ENCODE measurements at places on chromosomes 5 and 9.

DNA sequence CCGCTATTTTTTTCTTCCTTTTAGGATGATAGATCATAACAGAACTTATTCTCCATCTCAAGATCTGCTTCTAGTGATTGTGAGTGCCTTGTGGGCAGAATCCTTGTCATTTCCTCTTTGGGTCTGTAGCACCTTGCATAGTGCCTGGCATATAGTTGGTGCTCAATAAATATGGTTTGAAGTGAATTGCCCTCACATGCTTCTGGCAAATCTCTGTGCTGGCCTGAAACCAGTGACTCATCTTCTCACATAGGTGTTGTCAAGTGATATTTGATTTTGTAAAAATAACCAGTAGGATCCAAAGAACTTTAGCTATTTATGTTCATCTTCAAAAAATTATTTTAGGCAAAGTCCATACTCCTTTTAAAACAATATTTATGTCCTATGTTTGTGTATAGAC is 86.7 kb downstream of the GABRG2 start:
- no peak for DNase-seq

DNA sequence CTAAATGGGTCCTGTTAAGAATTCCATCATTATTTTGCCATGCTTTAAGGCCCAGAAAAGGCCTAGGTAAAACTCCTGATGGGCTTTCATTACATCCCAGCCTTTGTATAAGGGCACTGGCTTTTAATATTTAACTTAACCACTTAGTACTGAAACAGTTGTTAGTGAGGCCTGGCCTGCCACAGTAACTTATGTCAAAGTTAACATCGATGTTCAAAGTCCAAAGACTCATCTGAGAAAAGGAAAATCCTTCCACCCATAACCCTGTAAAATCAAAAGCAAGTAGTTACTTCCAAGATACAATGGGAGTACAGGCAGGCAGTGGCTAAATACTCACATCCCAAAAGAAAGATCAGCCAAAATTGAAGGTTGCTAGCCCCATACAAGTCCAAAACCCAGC is 15.0 kb upstream of the UGT3A1 start:
- no peak for DNase-seq

GRCh38 chr5:125489146-125489545 is 742.7 kb upstream of the ZNF608 start:
- no peak for DNase-seq

- no peak for DNase-seq
Observed at GRCh38 chr5:83964271-83964670, 243.6 kb upstream of the HAPLN1 start.

DNA sequence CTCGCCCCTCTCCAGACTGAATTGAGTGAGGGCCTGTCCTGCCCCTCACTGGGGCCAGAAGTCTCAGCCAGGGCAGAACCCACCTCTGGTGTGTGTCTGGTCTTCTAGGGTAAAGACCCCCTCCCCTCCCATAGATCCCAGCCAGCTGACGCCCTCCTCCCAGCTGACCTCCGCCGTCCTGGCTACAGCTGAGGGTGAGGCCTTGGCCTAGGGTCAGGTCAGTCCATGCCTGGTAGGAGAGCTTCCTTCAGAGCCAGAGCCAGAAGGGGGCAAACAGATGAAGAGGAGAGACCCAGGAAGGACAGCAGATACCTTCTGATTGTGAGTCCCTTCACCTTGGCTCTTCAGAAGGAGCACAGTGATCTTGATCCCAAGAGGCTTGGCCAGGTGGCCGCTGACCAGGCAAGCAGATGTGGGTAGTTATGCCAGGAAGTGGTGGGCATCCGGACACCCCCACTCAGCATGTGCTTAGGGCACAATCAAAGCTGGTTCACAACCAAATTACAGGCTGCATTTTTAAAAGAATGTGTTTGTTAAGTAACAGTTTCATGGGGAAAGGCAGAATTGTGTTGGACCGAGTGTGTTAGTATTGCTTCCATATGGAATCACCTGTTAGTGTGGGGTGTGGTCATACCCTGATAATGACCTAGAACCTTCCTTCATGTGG is 29.9 kb downstream of the JADE2 start:
- DNase-seq = no peak

- no peak for DNase-seq
Observed at GRCh38 chr9:126383406-126384046, 56.9 kb downstream of the MVB12B start.

- no peak for DNase-seq
Observed at GRCh38 chr5:113427871-113428574, 6.8 kb downstream of the TSSK1B start.

DNA sequence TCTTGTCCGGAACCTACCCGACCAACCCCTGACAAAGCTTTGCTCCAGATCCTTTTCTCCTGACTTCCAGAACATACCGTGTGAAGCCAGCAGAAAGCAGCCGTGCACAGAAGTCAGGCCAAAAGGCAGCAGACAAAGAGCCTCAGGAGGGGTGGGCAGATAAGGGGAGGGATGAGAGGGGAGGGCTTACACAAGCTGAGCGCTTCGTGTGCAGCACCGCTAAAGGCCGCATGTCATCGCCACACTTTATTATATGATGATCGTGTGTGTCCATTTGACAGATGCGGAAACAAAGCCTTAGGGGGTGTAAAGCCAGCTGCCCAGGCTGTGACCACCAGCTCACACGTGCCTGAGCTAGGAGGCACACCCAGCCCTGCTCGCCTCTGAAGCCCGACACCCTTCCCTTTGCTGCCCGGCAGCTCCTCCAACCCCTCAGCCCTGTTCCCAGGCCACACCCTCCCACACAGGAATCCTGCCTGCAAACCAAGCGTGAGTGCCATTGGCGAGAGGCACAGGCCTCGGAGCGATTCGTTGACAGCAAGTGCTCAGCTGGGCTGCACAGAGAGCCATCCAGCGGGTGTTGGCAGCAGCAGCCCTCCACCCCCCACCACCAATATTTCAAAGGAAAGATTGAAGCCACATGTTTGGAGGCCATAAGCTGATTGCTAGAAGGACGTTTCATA is 170.5 kb upstream of the SMIM23 start:
- peak; percentile 6 for DNase-seq

- DNase-seq = no peak
Observed at GRCh38 chr5:169244812-169245211, 56.1 kb downstream of the SLIT3 start.

- DNase-seq = no peak
Observed at GRCh38 chr5:17951392-17952169, 317.3 kb downstream of the TAF11L14 start.

DNA sequence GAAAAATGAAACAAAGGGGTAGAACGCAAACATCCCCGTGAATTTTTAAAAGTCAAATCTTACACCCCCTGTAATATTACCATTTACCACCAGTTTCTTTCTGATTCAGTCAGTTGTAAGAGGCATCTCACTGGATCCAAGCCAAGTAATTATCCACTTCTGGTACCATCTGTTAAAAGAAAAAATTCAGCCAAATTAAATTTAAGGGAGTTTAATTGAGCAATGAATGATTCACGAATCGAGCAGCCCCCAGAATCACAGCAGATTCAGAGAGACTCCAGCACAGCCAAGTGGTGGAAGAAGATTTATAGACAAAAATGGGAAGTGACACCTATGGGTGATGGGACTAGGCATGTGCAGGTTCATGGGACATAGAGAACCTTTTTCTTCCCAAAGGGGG is 29.9 kb upstream of the MTMR12 start:
- no peak for DNase-seq

GRCh38 chr5:52856564-52856963 is 68.8 kb downstream of the ITGA1 start:
- peak; percentile 33 for DNase-seq

GRCh38 chr5:168073311-168073710 is 218.1 kb upstream of the WWC1 start:
- DNase-seq = no peak

DNA sequence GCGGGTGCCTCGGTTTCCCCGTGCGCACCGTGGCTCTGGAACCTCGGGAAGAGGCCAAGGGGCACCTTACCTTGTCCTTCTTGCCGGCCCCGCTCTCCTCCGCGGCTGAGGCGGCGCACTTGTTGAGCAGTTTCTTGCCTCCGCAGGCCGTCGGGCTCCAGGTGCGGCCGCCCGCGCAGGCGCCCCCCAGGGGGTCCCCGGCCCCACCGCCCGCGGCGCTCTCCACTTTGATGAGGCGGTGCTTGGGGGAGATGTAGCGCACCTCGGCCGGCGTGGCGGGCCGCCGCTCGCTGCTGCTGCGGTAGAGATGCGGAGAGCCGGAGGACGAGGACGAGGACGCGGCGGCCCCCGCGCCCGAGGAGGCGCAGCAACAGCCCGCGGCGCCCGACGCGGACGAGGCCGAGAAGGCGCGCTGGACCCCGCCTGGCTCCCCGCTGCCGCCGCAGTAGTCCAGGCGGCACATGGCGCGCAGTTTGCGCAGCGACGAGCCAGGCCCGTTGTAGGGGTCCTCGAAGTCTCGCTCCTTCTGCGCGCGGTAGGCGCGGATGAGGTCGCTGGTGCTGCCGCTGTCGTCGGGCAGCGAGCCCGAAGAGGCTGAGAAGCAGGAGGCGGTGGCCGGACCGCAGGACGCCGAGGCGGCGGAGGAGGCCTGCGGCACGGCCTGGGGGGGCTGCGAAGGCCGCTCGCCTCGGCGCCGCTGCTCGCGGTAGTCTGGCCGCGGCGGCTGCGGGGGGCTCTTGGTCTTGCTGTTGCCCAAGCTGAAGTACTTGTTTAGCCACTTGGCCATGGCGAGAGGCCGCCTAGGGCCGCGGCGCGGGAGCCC is 957 bp downstream of the SHB start:
- DNase-seq = no peak

- DNase-seq = peak; percentile 33
Observed at GRCh38 chr5:133873449-133873848, 95.0 kb downstream of the C5orf15 start.

DNA sequence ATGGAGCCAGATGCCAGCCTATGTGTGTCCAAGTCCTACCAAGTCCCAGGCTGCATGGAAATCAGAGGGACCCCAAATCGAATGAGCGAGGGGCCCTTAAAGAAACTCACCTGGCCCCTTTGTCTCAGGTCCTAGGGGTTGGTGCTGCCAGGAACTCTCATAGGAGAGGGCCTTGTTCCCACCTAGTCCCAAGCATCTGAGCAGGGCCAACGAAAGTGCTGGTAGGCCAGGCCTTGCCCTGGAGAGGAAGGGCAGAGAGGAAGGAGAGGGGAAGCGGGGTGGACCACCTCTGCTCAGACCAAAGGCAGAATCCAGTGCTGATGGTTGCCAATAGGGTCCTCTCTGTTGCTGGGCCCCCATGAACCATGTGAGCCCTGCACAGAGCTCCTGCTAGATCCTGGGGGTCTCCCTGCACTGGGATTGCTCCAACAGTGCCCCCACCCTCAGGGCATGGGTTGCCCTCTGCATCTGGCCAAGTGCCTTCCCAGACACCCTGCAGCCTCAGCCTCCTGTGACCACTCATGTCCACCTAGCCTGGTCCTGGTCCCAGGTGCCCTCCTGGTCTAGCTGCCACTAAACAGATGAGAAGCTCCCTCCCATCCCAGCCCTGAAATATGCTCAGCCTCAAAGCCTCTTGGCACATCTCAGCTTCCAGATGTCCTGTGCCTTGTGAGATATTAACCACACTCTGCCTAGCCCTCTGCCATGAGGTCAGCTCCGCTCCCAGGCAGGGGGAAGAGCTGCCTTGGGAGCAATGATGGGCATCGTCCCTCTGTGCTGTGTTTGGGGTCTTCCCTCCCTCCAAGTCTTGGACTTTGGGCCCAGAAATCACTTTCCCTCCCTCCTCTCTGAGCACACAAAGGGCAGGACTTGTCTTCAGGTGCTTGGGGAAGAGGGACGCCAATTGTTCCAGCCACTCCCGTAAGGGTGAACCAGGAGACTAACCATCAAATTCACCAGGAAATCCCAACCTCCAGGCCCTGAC is 109.6 kb downstream of the ADAMTS2 start:
- DNase-seq = no peak

- no peak for DNase-seq
Observed at GRCh38 chr9:36486933-36487481, 85.7 kb upstream of the MELK start.

DNA sequence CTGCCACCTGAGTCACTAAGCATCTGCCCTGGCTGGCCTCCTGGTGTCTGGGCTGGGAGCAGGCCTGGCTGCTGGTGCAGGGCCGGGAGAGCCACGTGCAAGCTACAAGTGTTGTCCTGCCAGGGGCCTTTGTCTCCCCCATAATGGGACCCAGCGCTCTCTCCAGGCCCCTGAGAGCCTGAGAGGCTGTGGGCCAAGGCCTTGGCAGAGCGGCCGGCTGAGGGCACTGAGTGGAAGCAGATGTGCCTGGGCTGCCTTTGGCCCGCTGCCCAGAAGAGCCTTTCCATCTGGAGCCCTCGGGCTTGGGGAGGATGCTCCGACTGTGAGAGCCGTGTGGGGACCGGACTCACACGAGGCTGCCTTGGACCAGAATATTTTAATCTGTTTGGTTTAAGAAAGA is 185.5 kb downstream of the RGS3 start:
- DNase-seq = peak; percentile 55

DNA sequence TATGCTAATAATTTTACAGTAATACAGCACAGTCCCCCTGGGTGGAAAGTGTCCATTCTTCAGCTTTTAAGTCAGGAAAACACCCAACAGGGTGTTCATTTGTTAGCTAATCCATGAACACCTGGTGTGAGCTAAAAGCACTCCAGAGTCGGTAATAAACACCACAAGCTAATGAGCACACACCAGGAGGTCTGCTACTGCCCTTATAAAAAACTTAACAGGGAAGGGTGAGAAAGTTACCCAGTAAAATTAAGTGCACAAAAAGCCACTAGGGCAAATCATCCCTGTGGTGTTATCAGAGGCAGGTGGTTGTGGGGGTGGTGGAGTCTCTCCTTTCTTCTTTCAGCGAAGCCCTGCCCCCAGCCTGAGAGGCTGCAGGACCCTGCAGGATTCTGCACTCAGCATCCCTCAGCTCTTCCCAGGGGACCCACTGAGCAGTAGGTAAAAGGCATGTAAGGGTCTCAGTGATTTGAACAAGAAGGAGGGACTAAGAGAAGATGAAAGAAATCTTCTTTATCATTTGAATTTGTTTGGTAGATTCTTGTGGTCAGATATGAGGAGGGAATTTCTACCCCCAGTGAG is 14.4 kb downstream of the GDNF start:
- no peak for DNase-seq

- DNase-seq = peak; percentile 27
Observed at GRCh38 chr5:91052977-91053740, 330.0 kb downstream of the ARRDC3 start.

DNA sequence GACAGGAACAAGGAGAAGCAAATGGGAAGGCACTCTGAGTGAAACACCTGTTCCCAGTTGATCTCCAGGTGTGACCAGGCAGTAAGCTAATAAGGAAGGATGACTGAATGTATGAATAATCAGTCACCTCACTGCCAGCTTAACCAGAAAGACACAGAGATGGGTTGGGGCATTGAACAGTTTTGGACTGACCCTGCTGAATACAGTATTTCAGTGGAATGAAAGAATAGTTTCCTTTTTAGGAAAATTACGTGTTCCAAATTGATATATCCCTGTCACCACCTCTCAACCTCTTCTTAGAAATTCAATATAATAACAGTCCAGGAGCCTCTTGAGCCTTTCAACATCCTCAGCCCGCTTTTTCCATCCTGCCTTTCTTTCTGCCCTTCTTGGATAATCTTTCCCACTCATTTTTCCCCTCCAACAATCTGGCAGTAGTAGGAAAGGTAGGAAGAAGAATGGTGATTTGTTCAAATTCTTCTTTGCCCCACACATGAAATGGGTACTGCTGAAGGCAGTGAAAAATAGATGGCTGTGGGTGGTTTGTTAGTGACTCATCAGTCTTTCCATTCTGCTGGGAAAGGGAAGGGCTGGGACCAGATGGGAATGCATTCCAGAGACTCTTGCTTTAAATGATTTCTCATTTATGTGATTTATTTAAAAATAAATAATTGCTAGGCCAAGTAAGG is 117.9 kb downstream of the ZSWIM6 start:
- DNase-seq = peak; percentile 92

- DNase-seq = no peak
Observed at GRCh38 chr5:3220201-3220600, 375.4 kb upstream of the IRX1 start.

GRCh38 chr5:53871050-53871449 is 310.6 kb downstream of the NDUFS4 start:
- no peak for DNase-seq
